ENCODE measurements at places on chromosomes 5 and 9.

DNA sequence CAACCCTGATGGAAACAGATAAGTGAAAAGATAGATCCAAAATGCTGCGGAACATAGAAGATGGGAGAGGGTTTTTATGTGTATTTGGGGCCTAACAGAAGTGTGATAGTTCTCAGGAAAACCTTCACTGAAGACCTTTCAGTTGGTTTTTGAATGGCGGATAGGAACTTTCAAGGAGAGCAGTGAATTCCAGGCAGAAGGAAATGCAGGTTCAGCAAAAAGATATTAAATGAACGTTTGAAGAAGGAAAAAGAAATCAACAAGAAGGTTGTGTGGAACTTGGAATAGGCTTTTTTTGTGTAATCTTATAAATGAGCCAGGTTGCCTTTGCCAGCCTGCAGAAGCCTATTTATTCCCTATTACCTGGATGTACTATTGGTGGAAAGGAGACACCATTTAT is 2.1 kb downstream of the PPIP5K2 start:
- no peak for DNase-seq

DNA sequence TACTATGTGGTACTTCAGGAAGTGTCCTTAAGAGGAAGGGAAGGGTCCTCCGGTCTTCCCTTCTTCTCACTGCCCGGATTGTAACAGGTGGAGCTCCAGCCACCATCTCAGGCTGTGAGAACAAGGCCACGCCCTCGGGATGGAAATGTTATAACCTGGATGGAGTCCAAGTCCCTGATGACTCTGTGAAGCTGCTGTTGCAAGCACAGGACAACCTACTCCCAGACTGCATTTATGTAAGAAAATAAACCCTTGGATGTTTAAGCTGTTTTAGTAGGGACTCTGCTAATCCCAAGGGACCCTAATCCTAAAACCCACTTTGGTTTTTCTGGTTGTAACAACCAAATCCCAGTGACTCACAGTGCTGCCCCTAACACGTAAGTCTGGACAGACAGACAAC is 221.6 kb downstream of the ACTL7B start:
- DNase-seq = no peak

DNA sequence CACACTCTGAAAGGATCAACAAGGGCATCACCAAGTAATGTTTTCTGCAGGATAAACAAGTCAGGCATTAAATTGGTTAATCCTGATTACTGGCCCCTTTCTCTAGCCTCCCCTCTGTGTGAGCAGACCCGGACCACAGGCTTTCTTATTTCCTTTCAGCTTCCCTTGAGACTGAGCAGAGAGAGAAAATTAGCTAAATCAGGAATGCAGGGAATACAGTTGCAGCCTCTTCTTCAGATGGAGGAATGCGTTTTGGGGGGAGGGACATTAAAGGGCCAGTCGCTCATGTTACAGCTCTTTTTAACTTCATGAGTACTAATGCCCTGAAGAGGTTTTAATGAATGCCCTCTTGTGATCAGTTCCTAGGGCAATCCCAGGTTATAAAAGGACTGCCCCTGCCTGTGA is 19.8 kb downstream of the PCDHAC2 start:
- no peak for DNase-seq

GRCh38 chr5:108946008-108946407 is 198.3 kb downstream of the FER start:
- DNase-seq = no peak

DNA sequence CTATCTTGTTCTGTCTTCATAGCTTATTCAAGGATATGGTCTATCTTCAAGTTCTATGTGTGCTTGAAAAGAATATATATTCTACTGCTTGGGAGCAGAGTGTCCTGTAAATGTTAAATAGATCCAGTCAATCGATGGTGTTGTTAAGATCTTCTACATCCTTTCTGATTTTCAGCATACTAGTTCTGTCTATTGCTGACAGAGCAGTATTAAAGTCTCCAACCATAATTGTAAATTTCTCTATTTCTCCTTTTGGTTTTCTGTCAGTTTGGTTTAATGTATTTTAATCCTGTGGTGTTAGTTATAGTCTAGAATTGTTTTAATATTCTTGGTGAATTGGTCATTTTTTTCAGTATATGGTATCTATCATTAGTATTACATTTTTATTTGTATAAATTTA is 124.0 kb upstream of the COX7C start:
- no peak for DNase-seq

DNA sequence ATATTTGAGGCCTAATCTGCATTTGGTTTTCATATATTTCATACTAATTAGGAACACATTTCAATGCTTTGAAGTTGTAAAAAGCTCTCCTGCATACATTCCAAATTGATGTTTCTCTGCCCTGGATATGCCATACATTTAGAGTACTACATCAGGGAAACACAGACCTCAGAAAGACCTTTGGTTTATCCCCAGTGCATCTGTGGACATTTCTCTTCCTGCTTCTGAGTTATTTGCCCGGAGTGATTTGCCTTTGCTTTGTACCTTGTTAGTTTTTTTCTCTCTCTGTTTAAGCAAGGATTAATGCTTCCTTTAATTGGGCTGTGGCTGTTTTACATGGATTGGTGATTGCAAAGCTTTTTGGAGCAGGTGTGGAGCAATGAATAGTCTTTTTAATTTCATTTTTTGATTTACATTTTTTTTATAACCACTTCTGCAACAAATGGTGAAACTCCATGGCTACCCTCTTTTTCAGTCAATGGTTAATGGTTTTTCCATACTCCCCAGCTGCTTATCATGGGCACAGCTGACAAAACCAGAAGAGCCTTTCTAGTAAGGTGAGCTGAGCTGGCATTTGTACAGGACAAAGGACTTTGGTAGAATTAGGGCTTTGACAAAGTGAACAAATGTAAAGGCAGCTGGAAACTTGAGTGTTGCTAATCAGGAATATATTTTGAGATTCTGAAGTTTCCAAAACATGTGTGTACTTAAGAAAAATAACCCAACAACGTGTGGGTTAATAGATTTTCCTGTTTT is 54.2 kb downstream of the ZSWIM6 start:
- no peak for DNase-seq

DNA sequence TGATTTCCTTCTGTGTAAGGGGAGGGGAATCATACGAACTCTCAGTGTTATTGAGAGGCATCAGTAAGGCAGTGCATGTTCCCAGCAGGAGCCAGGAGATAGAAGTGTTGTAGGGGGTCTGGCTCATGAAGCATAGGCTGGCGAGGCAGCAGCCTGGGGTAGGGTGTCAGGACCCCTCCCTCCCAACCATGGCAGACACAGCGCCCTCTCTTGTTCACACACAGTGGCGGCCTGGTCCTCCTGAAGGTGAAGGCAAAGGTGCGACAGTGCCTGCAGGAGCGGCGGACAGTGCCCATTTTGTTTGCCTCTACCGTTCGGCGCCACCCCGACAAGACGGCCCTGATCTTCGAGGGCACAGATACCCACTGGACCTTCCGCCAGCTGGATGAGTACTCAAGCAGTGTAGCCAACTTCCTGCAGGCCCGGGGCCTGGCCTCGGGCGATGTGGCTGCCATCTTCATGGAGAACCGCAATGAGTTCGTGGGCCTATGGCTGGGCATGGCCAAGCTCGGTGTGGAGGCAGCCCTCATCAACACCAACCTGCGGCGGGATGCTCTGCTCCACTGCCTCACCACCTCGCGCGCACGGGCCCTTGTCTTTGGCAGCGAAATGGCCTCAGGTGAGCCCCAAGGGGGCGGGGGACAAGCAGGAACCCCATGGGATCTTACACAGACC is 4.7 kb downstream of the SLC27A4 start:
- DNase-seq = no peak

DNA sequence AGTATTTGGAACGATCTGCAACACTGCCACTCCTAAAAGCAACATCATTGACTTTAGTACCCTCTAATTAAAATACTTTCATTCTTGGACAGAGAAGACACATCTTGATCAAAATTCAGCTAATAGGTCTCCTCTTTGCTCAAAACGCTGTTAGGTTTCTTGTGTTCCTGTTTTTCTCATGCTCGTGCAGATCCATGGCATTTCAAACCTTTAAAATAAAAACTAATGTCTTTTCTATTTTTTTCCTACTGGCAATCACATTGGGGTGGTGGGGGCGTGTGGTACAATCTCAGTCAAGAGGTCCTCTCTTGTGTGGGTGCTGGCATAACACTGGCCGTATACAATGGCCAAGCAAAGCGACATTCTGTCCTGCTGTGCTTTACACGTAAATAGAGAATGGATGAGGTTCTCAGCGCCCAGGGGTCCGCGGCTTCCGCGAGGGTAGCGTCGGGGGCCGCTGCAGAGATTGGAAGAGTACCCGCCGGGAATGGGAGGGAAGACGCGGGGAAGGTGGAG is 315 bp upstream of the GPR150 start:
- no peak for DNase-seq

GRCh38 chr9:93129286-93129685 is 4.8 kb downstream of the NINJ1 start:
- no peak for DNase-seq

- DNase-seq = no peak
These were observed 78.3 kb upstream of the TRIO start for GRCh38 chr5:14064841-14065240.

DNA sequence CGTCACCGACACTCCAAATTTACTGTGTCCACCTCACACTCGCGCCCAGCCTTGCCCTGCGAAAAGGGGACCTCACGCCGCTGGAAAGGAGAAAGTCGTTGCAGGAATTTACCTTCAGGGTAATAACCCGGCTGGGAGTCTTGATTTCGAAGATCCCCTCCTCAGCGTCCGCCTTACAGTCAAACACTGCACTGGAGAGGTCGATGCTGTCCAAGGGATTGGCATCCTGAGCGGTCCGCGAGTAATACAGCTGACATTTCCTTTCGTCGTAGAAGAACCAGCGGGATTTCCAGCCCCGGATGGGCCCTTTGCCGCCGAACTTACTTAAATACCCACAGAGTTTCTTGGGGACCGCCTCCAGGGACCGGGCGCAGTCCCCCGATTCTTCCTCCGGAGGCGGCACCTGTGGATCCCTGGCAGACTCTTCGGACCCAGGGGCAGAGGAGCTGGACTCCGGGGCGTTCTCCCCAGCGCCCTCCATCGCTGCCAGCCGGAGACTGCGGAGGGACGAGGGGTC is 330 bp downstream of the TBC1D2 start:
- DNase-seq = no peak

GRCh38 chr5:114223866-114224265 is 138.0 kb upstream of the KCNN2 start:
- no peak for DNase-seq

- DNase-seq = no peak
These were observed 217.2 kb downstream of the MEF2C start for GRCh38 chr5:88665750-88666215.

DNA sequence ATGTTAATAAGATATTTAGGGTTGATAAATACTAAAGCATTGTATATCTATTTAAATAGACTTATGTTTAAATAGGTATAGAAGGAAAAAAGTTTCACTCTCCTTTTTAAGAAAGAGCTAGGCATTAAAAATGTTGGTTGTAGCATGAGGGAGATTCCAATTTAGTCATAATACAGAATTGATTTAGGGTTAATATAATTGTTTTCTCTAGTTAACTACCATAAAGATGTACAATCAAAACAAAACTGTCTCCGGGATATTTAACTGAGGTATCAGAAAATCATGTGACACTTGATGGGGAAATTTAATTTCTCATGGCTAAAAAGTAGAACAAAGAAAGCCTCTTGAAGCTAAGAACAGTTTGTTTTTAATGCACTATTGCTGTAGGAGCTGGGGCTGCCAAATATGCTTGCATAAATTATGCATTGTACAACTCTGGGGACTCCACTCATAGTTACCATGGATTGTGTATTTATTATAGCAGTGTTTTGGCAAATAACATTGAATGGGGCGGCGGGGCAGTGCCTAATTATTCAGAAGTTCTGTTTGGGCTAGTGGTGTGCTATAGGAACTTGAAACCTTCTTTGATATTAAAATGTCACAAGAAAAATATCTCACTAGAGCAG is 44.2 kb downstream of the SMC2 start:
- no peak for DNase-seq

DNA sequence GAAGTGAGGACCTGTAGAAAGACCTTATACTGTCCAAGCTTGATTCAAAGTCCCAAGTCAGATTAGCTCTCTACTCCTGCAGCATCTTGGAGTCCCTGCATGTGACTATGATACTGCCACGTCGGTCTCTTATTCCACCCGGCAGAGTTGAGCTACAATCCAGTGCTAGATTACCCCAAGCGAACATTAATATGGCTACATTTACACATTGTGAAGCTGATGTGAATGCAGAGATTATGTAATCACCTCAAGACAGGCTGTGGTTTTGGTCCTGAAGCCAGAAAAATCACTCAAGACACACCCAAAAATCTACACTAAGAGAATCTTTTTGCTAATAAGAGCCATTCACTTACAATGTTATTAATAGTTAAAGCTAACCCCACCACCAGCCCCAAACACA is 116.7 kb downstream of the GNA14 start:
- no peak for DNase-seq

DNA sequence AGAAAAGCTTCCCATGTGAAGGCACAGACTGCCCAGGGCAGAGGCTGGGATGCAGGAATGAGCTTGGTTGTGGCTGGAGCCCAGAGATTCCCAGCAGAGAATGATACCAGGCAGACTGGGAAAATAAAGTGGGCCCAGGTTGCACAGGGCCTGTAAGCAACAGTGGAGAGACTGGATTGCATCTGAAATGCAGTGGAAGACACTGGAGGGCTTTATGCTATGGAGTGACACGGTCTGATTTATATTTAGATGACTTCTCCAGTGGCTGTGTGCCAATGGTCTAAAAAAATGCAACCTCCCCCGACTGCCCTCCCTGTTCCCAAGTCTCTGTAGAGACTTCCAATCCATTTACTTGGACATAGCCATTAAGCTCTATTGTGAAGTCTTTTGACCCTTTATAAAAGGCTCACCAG is 951.1 kb upstream of the DMAC1 start:
- DNase-seq = no peak

DNA sequence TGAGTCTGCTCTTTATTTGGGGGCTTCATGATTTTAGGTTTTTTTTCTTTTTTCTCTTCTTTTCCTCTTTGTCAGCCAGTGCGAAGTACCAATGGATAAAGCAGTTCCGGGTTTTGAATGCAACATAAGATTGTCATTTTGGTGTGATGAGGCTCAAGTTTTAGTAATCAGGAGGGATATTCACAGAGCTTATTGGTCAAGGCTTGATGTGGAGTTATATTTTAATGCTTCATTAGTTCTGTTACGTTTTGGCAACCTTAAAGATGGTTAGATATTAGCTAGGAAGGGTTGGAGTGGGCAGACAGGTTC is 1.4 kb downstream of the PIK3R1 start:
- no peak for DNase-seq

DNA sequence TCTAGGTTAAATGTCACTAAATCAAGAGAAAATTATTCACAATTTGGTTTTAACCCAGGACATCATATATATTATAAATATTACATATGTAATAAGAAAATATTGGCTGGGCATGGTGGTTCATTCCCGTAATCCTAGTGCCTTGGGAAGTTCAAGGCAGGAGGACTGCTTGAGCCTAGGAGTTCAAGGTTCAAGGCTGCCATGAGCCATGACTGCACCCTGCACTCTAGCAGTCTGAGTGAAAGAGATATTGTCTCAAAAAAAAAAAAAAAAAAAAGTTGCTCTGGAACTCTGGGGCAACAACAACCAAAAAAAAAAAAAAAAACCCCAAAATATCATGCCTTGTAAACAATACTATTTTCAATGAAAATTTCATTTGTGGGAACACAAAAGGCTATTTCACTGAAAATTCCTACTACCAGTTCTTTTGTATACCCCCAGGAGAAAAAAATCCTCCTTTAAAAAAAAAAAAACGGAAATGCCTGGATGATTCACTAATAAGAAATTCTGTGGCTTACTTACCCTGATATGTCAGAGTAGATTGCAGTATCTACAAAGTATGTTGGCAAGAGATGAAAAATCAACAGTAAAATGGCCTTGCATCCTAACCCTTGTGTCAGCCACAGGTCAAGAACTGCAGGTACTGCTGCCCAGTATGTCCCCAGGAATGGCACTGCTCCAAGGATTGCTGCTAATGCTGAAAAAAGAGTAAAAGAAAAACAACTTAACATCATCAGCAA is 22.6 kb upstream of the CTNNAL1 start:
- DNase-seq = no peak
